ENCODE measurements at places on chromosomes 12 and 14.

- no peak for ATAC-seq
These were observed 76.9 kb downstream of the ATF7IP start for GRCh38 chr12:14442221-14442881.

DNA sequence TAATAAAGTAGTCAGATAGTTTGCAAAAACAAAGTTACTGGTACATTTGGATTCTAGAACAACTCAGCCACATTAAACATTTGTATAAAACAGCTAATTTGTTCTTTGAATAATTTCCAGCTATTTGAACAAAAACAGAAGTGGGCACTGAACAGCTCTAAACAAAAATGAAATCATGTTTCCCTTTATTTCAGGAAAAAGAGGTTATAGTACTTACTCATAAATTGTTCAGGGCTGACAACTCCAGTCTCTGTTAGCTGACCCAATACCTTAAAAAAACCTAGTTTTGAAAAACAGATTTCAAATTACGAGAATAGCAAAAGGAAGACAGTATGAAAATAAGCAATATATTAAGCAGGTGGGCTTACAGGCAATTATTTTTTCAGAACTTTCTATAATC lies 8.2 kb downstream of the GNPNAT1 start:
- no peak for ATAC-seq

GRCh38 chr14:74647678-74648461 lies 35.8 kb upstream of the LTBP2 start:
- no peak for ATAC-seq

DNA sequence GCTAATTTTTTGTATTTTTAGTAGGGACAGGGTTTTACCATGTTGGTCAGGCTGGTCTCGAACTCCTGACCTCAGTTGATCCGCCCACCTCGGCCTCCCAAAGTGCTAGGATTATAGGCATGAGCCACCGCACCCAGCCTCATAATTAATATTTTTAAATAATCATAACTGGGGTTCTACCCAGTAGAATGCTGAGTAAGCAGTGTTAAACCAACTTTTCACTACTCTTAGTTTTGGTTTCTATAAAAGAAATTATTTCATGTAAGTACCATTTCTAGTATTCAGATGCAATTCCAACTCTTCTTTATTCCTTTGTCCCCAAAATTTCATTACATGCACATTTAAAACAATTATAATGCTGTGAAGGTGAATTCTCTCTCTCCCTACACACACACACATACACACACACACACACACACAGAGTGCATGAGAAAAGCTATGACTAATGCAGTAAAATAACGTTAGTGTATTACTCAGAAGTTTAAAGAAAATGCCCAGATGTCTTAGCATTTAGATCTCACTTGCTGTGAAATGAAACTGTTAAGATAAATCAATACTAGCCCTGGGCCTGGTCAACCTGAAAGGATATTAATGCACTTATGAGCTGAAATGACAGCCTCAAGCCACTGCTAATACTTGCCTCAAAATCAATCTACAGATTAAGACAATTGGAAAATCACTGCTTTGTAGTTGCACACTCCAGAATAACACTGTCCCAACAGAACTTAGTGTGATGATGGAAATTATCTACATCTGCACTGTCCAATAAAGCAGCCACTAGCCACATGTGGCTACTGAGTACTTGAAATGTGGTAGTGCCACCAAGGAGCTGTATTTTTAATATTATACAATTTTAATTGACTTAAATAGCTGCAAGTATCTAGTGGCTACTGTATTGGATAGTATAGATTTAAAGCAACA lies 36.0 kb downstream of the PTPN21 start:
- no peak for ATAC-seq

GRCh38 chr14:74429991-74430390 lies 4.0 kb upstream of the SYNDIG1L start:
- ATAC-seq: no peak

- ATAC-seq: no peak
These were observed 2.2 kb downstream of the CLEC14A start for GRCh38 chr14:38253676-38254075.

DNA sequence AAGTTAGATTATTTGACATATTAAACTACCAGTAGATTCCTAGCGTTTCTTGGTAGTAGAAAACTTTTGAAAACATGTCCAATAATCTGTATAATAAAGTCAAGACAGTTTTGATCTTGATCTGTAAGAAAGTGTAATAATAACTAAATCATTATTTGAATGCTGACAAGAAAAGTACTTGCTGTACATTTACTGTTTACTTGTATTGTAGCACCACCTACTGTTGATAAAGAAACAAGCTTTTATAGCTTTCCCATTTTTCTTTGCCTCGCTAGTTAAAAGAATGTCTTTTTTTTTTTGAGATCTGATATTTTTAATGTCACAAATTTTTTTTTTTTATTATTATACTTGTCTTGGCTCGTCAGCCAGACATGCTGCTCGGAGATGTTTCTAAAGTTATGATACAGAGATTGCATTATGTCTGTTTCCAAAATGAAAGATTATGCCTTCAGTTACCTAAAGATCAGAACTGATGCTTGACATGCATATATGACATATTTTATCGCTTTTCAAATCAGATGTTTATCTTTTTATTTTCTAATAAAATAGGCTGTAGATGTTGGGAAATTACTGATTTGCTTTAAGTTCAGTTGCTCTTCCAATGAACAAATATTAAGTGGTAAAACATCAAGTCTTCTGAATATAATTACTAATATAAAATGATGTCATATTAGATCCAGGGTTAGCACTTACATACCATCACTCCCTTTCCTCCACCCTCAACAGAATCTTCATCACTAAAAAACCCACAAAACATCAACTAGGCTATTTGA lies 140.5 kb downstream of the AKAP6 start:
- no peak for ATAC-seq

DNA sequence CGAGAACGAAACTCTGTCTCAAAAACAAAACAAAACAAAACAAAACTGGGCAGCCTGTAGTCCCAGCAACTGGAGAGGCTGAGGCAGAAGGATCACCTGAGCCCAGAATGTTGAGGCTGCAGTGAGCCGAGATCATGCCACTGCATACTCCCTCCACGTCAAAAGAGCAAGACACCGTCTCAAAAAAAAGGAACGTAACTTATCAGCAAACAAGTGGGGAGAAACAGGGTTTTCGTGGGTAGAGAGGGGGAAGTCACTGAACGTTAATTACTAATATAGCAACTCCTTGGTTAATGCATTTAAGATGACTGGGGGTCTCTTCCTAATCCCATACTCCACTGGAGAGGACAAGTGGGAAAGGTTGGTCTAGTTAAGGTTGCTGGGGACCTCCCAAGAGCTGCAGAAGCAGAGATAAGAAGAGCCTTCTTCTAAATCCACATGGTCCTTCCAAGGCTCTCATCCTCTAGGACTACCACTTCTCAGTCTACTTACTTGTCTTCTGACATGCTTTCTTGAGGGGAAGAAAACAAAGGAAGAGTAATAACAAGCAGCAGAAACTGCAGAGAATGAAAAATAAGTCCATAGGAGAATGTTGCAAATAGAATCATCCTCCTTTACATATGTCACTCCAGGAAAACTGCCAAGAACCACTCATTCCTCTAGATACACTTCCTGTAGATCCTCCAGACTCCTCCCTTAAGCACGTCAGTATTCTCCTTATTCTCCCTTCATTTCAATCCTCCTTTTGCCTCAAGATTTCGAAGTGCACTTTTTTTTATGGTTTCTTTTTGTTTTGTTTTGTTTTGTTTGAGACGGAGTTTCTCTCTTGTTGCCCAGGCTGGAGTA lies 5.8 kb downstream of the NUMB start:
- ATAC-seq: no peak

- no peak for ATAC-seq
These were observed 11.1 kb upstream of the KITLG start for GRCh38 chr12:88591343-88591742.

DNA sequence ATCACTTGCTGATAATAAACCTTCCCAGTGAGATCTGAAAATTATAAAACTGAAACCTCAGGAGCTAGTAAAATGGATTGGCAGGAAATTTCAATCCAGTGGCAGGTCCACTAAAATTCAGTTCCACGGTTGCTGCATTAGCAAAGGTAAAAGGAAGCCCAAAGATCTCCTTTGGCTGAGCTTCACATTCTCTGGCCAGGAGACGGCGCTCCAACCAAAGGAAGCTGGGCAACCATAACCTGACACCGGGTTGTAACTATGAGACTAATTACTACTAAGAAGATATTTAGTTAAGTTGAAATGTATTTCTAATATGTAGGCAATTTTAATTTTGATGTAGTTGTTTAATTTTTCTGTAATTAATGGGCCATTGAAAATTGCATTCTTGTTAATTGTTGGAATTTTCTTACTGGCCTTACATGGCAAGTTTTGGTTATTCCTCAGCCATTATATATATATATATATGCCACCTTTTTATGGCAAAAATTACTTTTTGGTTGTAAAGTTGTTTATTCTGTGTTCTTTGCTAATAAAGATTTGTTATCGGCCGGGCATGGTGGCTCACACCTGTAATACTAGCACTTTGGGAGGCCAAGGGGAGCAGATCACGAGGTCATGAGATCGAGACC lies 17.0 kb downstream of the OR8S1 start:
- no peak for ATAC-seq

- no peak for ATAC-seq
These were observed 71.2 kb upstream of the PELI2 start for GRCh38 chr14:56046996-56047395.

GRCh38 chr12:46895726-46896125 lies 69.9 kb upstream of the SLC38A4 start:
- ATAC-seq: no peak

DNA sequence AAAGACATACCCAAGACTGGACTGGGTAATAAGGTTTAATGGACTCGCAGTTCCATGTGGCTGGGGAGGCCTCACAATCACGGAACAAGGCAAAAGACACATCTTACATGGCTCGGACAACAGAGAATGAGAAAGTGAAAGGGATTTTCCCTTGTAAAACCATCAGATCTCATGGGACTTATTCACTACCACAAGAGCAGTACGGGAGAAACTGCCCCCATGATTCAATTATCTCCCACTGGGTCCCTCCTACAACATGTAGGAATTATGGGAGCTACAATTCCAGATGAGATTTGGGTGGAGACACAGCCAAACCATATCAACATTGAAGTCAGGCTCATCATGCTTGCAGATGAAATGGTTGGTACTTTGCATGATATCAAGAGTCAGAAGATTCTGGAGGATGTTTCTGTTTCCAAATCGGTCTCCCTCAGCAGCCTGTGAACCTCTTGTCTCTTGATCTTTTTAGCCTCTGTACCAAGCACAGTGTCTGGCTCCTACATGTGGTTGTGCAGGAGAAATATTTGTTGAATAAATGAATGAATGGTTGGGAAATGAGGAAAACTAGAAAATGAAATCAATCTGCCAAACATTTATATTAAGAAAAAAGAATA lies 98.6 kb downstream of the VRK1 start:
- no peak for ATAC-seq

DNA sequence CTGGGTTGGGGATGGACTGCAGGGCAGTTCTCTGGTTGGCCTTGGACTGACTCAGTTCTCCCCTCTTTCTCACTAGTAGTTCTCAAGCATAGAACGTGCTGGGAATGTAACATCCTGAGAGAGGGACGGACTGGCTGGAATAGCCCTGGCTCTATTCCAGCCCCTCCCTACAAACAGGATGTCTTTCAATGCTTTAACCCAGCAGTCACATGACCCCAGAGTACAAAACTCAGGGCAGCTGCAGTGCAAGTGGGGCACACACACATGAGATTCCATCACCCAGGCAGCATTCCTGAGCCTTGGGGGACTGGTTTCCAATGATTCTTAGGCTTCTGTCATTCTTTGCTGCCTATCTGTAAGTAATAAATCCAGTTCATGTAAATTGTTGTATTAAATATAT lies 1.6 kb upstream of the ACOT6 start:
- no peak for ATAC-seq

DNA sequence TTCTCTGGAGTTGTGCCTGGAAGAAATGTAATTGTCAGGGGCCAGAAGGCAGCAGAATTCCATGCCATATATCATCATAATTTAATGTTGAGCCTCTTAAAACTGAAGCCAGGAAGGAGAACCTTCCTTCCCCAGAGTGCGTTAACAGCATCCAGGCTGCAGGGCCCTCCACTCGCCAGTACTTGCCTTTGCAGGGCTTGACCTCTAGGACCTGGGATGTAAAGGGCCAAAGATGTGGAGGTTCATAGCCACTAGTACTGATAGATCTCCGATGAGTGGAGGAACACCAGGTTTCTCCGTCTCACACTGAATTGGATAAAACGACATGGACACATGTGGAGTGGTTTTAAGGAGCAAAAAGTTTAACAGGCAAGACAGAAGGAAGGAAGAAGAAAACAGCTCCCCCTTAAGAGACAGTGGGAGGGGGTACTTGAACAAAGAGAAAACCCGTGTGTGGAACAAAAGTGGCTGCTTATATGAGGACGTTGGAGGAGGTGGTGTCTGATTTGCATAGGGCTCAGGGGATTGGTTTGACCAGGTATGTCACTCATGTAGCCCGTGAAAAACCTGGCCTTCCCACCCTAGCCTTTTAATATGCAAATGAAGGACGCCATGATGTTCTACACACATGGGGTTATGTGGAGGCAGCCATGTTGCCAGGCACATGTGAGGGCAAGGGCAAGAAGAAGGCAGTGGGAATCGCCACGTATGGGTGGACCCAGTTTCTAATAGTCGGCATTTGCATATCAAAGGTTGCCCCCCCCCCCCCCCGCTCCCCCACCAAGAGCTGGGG lies 38.8 kb upstream of the WSCD2 start:
- no peak for ATAC-seq

GRCh38 chr14:92719890-92720323 lies 28.5 kb downstream of the LGMN start:
- ATAC-seq: no peak

GRCh38 chr12:54059668-54060067 lies 6.0 kb downstream of the HOXC4 start:
- ATAC-seq: no peak

DNA sequence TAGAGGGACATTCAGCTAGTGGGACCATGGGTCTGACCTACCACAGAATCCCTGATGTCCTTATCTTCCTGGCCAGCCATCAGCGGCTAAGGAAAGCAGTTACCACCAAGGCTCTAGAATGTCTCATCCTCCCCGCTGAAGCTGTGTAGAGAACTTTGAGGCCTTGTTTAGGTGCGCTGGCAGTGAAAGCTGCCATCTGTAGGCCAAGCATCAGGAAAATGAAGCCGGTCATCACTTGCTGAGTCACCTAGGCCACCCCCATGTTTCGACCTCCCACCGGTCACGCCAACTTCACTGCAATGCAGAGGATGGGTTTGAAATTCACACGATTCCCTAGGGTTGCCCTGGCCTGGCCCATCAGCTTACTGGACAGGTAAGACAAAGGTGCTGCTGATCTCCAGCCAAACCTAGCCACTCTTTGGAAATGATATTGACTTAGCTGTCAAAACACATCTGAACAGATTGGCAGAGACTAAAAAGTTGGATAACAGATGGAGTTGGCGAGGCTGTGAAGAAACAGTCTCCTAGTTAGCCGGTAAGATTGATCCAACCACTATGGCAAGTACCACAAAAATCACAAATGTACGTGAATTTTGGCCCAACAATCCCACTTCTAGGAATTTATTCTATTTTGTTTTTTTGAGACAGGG lies 52.0 kb downstream of the NOS1 start:
- no peak for ATAC-seq

GRCh38 chr12:120257041-120257821 lies 8.3 kb downstream of the PXN start:
- ATAC-seq: no peak

All from activated CD4-positive, CD25-positive, alpha-beta regulatory T cell treated with anti-CD3 and anti-CD28 coated beads, Interleukin-2, amount 50 U/mL, for 24 hours (primary cell).